ENCODE measurements at places on chromosomes 2 and 18. TPM values are rescaled to one million over a fixed set of nuclear protein-coding genes. Genes with fewer than 3 reads are reported as not detected.

GRCh38 chr18:9792565-9793245 lies 84.6 kb downstream of the RAB31 start:
- no peaks in the 10 kb centered on the region for H3K36me3 ChIP-seq
- DNase-seq: no peak
- H3K27me3 ChIP-seq: no peaks in the 10 kb centered on the region
- H3K27ac ChIP-seq: no peak overlapping the region

GRCh38 chr2:70349921-70350685 lies 48.2 kb upstream of the FAM136A start:
- no peak overlapping the region for H3K27ac ChIP-seq
- no peaks in the 10 kb centered on the region for H3K27me3 ChIP-seq
- no peaks in the 10 kb centered on the region for H3K4me1 ChIP-seq
- no peak overlapping the region for H3K4me3 ChIP-seq
- no peaks in the 10 kb centered on the region for H3K36me3 ChIP-seq

GRCh38 chr2:216632346-216632951 lies 771 bp upstream of the IGFBP2 start:
- peak; percentile 52 for DNase-seq
- H3K4me1 ChIP-seq: peaks cover 20% of the 10 kb centered on the region
- no peak overlapping the region for H3K27ac ChIP-seq
- H3K27me3 ChIP-seq: peaks cover 4% of the 10 kb centered on the region

GRCh38 chr2:231680992-231681852 lies 27.1 kb upstream of the PTMA start:
- H3K4me3 ChIP-seq: peak overlapping the region; percentile 88
- H3K27me3 ChIP-seq: no peaks in the 10 kb centered on the region
- peak overlapping the region; percentile 99 for H3K27ac ChIP-seq
- H3K4me1 ChIP-seq: peaks cover 20% of the 10 kb centered on the region
- H3K36me3 ChIP-seq: no peaks in the 10 kb centered on the region
- DNase-seq: no peak

- no peaks in the 10 kb centered on the region for H3K4me1 ChIP-seq
- no peak overlapping the region for H3K27ac ChIP-seq
- no peak for DNase-seq
- no peak overlapping the region for H3K4me3 ChIP-seq
These were observed 69.7 kb downstream of the PRPF40A start for GRCh38 chr2:152647552-152647951.

Gene UGT1A3
- total RNA-seq: not detected

Gene MBOAT2
- 23.4 TPM for total RNA-seq

DNA sequence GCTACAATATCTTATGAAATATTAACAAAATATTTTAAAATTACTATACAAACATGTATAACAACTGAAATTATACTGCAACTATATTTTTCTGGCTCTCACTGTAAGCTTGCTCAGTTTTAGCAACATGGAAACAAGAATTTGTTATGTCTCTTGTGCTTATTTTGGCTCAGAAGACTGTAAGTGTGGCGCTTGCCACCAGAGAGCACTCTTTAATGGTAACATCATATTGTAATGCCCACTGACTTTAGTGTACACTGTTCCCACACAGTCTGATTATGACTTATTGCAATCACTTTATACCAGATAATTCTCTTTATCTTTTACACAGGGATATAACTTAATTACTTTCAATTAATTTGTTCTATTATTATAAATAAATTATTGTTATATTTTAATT lies 1500.6 kb upstream of the TMEFF2 start:
- no peaks in the 10 kb centered on the region for H3K36me3 ChIP-seq
- H3K27ac ChIP-seq: no peak overlapping the region
- no peak overlapping the region for H3K4me3 ChIP-seq
- no peak for DNase-seq

- no peaks in the 10 kb centered on the region for H3K36me3 ChIP-seq
- no peak overlapping the region for H3K27ac ChIP-seq
- H3K4me3 ChIP-seq: no peak overlapping the region
- DNase-seq: no peak
These were observed 244.1 kb downstream of the LOXHD1 start for GRCh38 chr18:46412916-46413315.

DNA sequence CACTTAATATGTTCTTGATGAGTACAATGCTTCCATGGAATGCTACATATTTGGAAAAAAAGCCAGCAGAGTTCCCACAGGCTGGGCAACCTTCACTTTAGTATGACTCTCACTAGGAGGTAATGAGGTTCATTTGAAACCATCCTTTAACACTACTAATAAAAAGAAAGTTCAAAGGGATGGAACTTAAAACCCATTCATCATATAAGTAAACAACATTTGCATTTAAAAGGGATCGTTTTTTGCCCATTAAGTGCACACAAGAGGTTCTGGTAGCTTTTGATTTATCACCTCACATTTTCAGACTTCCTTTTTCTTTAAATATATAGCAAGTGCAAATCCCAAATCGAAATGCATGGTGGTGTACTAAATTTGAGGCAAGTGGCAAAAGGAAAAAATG lies 270.8 kb upstream of the DCC start:
- no peaks in the 10 kb centered on the region for H3K4me1 ChIP-seq
- H3K36me3 ChIP-seq: no peaks in the 10 kb centered on the region
- no peak overlapping the region for H3K4me3 ChIP-seq
- H3K27me3 ChIP-seq: no peaks in the 10 kb centered on the region
- no peak for DNase-seq

DNA sequence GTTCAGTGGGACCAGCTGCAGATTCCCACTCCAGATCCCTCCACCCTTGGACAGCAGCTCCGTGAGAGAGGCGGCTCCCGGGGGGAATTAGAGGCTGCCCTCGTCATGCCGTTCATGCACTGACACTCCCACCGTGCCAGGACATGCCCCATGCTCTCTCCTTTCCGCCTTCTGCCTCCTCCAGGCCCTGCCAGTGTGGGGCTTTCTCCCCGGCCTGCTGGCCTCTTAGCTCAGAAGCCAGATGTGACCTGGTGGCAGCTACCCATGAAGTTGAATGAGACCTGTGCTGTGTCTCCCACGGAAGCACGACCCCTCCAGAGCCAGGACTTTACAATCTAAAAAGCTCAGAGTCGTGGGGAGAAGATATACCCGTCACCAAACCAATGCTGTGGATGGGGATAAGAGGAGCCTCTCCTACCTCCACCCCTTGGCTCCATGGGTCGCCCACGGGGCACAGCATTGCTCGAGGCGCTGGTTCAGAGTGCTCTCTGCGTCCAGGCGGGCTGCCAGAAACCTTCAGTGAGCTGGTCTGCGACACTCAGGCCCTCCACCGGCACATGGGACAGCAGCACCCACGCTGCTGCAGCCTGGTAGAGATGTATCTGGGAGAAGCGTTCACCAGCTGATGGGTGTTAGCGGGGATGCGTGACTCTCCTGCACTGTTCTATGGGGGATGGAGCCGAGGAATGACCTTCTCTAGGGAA lies 111.0 kb upstream of the GPC1 start:
- no peak for DNase-seq
- no peak overlapping the region for H3K27ac ChIP-seq
- no peaks in the 10 kb centered on the region for H3K27me3 ChIP-seq
- no peaks in the 10 kb centered on the region for H3K36me3 ChIP-seq

Gene KCNG2
- total RNA-seq: 0.19 TPM

DNA sequence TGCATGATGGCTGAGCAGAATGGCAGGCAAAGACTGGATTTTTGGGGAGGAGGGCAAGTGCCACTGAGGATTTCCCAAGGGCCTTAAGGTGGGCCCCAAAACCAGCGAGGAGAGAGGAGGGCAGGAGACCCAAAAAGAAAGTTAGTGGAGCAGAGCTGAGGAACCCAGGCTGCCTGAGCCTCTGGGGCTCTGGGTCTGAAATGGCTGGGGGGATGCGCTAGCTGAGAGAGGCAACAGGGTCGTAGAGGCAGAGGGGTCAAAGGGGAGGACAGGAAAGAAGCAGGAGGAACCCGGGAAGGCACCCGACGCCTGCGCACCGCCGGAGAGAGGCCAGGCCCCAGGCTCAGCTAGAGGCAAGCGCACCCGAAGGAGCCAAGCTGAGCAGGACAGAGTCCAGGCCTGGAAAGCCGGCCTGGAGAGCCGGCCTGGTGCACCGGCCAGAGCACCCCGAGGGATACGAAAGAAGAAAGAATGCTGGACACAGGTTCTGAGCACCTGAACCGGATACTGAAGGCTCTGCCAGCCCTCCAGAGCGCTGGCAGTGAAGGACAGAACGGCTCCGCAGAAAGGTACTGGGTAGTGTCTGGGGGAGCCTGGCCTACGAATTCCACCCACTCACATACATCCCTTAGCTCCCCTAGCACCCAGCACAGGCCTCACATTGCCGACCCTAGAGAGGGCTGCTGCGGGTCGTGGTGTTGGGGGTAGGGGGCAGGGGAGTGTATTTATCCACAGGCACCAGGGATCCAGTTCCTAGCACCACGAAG lies 39.5 kb upstream of the ATP6V1B1 start:
- no peak for DNase-seq
- no peaks in the 10 kb centered on the region for H3K4me1 ChIP-seq
- H3K4me3 ChIP-seq: no peak overlapping the region
- no peak overlapping the region for H3K27ac ChIP-seq

Gene MEP1B
- total RNA-seq: not detected

Gene CFAP53
- total RNA-seq: 0.34 TPM

- no peaks in the 10 kb centered on the region for H3K4me1 ChIP-seq
- no peaks in the 10 kb centered on the region for H3K36me3 ChIP-seq
- DNase-seq: no peak
- no peak overlapping the region for H3K27ac ChIP-seq
These were observed 69.1 kb downstream of the CWC22 start for GRCh38 chr2:179938026-179938425.

GRCh38 chr2:201185863-201186262 lies 2.9 kb downstream of the CASP10 start:
- no peaks in the 10 kb centered on the region for H3K36me3 ChIP-seq
- DNase-seq: no peak
- no peaks in the 10 kb centered on the region for H3K4me1 ChIP-seq
- no peak overlapping the region for H3K4me3 ChIP-seq

DNA sequence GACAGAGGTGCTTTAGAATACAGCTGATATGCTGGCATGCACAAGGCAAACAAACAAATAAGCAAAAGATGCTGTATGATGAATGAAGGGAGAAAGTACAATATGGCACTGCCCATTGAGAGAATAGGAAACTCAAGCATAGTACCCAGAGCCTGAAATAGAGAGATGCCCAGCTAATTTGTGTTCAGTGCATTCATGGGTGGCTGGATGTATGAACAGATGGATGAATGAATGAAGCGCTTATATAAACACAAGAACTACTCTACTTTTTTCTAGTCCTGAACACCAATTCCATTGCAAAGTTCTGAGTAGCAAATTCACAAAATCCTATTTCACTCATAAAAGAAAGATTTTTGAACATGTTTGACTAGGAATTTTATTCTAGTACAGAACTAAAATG lies 756.3 kb downstream of the SATB2 start:
- no peak for DNase-seq
- no peak overlapping the region for H3K27ac ChIP-seq
- H3K36me3 ChIP-seq: no peaks in the 10 kb centered on the region

- no peak overlapping the region for H3K27ac ChIP-seq
- H3K4me1 ChIP-seq: no peaks in the 10 kb centered on the region
- no peaks in the 10 kb centered on the region for H3K27me3 ChIP-seq
- no peak overlapping the region for H3K4me3 ChIP-seq
- H3K36me3 ChIP-seq: no peaks in the 10 kb centered on the region
- DNase-seq: no peak
These were observed 39.5 kb upstream of the CERS6 start for GRCh38 chr2:168416555-168416954.

Gene AQP12B
- not detected for total RNA-seq

- no peak overlapping the region for H3K4me3 ChIP-seq
- no peak overlapping the region for H3K27ac ChIP-seq
- no peaks in the 10 kb centered on the region for H3K4me1 ChIP-seq
- no peaks in the 10 kb centered on the region for H3K36me3 ChIP-seq
- no peak for DNase-seq
These were observed 69.0 kb upstream of the ALPP start for GRCh38 chr2:232309592-232309991.

- H3K36me3 ChIP-seq: no peaks in the 10 kb centered on the region
- no peak for DNase-seq
- H3K27ac ChIP-seq: no peak overlapping the region
- H3K4me1 ChIP-seq: no peaks in the 10 kb centered on the region
- no peaks in the 10 kb centered on the region for H3K27me3 ChIP-seq
- no peak overlapping the region for H3K4me3 ChIP-seq
These were observed 56.1 kb downstream of the ZNF236 start for GRCh38 chr18:76878426-76878825.

- H3K4me1 ChIP-seq: peaks cover 5% of the 10 kb centered on the region
- no peaks in the 10 kb centered on the region for H3K36me3 ChIP-seq
- no peaks in the 10 kb centered on the region for H3K27me3 ChIP-seq
- no peak overlapping the region for H3K27ac ChIP-seq
- H3K4me3 ChIP-seq: no peak overlapping the region
- no peak for DNase-seq
These were observed 55.2 kb upstream of the STON1 start for GRCh38 chr2:48474574-48475298.

Gene NEURL3
- not detected for total RNA-seq

GRCh38 chr2:99644419-99644787 lies 154.6 kb upstream of the REV1 start:
- H3K4me1 ChIP-seq: no peaks in the 10 kb centered on the region
- H3K27ac ChIP-seq: no peak overlapping the region
- H3K4me3 ChIP-seq: no peak overlapping the region
- H3K36me3 ChIP-seq: no peaks in the 10 kb centered on the region
- DNase-seq: no peak

GRCh38 chr2:71510196-71510807 lies 56.9 kb downstream of the DYSF start:
- no peak overlapping the region for H3K4me3 ChIP-seq
- peak; percentile 92 for DNase-seq
- H3K27ac ChIP-seq: no peak overlapping the region
- H3K4me1 ChIP-seq: no peaks in the 10 kb centered on the region
- no peaks in the 10 kb centered on the region for H3K27me3 ChIP-seq

DNA sequence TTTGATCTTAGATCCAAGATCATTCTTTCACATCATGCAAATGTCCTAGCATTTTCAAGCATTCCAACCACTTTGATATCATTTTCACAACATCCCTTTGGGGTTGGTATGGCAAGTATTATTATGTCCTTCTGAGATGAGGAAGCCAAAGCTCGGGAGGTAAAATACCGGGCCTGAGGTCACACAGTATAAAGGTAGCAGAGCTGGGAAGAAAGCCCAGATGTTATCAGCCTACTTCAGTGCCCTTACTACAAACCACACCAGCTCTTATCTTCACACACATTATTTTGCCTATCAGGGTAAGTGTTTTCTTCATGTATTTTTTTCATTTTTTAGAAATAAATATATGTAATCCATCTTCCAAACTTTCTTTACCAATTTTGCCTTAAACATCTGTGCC lies 4.2 kb upstream of the B4GALT6 start:
- H3K4me3 ChIP-seq: no peak overlapping the region
- no peak overlapping the region for H3K27ac ChIP-seq
- H3K36me3 ChIP-seq: no peaks in the 10 kb centered on the region
- peaks cover 8% of the 10 kb centered on the region for H3K4me1 ChIP-seq
- H3K27me3 ChIP-seq: peaks cover 1% of the 10 kb centered on the region
- DNase-seq: no peak

DNA sequence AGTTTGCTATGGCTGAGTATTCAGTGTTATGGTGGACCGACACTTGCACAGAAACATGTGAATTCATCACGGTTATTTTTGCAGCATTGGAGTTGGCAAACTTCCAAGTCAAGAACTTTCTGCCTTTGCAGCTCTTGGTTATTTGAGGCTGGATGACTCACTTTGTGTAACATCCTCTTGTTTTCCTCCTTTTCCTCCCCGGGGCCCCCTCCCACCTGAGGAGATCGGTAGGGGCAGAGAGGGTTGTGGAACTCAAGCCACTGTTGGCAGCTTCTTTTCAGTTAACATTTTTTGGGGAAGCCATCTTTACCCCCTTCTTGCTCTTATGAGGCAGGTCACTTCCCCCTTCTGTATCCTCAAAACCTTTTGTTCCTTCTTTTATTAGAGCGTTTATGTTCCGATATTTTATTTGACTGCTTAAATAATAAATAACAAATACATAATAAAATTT lies 48.6 kb downstream of the DDX1 start:
- H3K27ac ChIP-seq: no peak overlapping the region
- DNase-seq: no peak
- no peak overlapping the region for H3K4me3 ChIP-seq
- H3K27me3 ChIP-seq: no peaks in the 10 kb centered on the region

All from H1 (cell line).